ENCODE measurements at places on chromosomes 4 and X.

- DNase-seq = no peak
Observed at GRCh38 chrX:26192204-26192603, at the start of gene MAGEB6. Gene MAGEB6, plus strand, starts transcription at chrX:26192440. Its CDS starts 1,407 bp downstream, at chrX:26193847.

GRCh38 chr4:108902769-108903168 lies 139.9 kb upstream of the ETNPPL start:
- no peak for DNase-seq

- DNase-seq = no peak
Observed at GRCh38 chrX:118350221-118350620, 4.3 kb downstream of the WDR44 start.

DNA sequence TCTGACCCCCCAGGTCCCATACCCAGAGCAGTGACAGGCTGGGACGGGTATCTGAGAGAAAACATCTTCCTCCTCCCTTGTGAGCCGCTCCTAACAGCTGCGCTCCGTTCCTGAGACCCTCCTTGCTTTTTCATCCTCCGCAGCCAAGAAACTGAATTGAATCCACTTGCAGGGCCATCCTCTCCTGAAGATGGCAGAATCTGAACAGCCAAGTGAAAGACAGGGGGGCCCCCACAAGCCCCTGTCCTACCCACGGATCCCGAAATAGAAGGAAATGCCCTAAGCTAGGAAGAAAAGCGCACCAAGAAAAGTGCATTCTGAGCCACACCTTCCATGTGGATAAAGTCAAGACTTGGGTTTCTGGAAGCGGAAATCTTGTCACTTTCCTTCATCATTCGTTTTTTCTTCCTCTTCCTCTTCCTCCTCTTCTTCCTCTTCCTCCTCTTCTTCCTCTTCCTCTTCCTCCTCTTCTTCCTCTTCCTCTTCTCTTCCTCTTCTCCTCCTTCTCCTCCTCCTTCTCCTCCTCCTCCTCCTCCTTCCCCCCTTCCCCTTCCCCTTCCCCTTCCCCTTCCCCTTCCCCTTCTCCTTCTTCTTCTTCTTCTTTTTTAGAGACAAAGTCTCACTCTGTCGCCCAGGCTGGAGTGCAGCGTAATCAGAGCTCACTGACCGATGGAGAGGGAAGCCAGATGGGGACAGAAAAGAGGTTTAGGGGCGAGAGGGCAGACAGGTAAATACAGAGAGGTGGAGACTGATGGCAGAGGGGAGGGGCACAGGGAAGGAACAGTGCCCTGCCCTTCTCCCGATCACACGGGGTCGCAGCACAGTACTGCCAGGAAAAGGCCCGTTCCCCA lies 86.0 kb upstream of the WWC2 start:
- no peak for DNase-seq

- DNase-seq = no peak
Observed at GRCh38 chr4:12178614-12179610, 750.2 kb upstream of the HS3ST1 start.

- no peak for DNase-seq
Observed at GRCh38 chr4:54230484-54231418, 1.7 kb downstream of the PDGFRA start.

DNA sequence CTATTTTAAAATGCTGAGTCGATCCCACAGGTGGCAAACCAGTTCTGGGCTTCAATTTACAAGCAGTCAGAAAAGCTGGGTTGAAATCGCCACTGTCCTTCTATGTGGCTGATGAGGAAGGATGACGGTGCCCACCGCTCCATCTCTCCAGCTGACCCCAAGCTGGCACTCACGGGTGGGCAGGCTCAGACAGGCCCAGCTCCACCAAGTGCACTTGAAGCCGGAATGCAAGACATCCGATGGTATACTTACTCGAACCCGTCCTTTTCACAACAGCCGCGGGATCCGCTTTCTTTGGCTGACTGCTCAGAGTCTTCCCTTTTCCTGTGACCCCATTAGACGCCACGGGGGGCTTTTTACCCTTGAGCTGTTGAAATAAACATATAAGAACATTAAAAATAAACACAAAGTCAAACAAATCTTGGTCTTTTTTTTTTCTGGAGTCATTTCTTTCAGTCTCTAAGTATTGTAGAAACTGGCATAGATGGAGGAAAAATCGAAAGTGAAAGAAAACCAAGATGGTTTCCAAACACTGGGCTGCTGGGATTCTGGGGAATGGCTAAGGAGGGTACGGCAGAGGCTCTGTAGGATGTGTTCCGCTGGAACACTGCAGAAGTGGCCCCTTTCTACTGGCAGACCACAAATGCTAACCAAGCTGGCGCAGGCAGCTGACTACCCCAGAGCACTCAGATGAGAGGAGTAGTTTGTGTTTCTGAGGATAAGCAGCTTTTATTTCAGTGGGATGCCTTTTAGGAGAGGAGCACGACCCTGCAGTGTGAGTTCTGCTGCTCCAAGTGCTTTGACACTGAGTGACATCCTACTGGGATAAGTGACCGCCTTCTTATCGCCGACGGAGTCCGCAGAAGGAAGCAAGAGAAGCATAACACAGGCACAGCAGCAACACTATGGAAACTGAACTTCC lies 160.9 kb downstream of the AFAP1 start:
- DNase-seq = no peak

DNA sequence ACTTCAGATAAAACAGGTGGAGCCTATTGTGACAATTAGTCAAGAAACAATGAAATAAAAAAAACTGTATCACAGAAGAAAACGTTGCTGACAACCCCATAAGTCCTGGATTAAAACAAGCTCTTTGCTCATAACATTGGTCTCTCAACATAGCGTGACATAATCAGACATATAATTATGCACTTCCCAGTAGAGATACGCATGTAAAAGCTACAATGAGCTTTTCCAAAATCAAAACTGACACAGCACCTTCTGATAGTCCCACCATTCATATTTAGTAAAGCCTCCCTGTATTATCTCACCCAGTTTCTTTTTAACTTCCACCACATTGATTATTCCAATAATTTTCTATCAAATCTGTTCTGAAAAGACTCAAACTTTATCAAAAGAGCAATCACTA lies 372.1 kb upstream of the SMIM31 start:
- DNase-seq = no peak

GRCh38 chrX:46642145-46642544 lies 68.6 kb downstream of the CHST7 start:
- DNase-seq = no peak
